CD14-positive monocyte (primary cell): ENCODE measurements at places on chromosomes 11 and 22.

GRCh38 chr11:26322335-26323067 is 9.4 kb upstream of the ANO3 start:
- no peak overlapping the region for H3K4me3 ChIP-seq
- H3K4me1 ChIP-seq: no peaks in the 10 kb centered on the region
- H3K27ac ChIP-seq: no peak overlapping the region
- no peak for DNase-seq

GRCh38 chr11:36600180-36600579 is 2.1 kb upstream of the RAG2 start:
- H3K4me1 ChIP-seq: peaks cover 15% of the 10 kb centered on the region
- DNase-seq: no peak
- H3K36me3 ChIP-seq: no peaks in the 10 kb centered on the region
- no peaks in the 10 kb centered on the region for H3K27me3 ChIP-seq
- no peak overlapping the region for H3K4me3 ChIP-seq

- H3K27ac ChIP-seq: no peak overlapping the region
- no peaks in the 10 kb centered on the region for H3K36me3 ChIP-seq
- DNase-seq: no peak
- H3K27me3 ChIP-seq: no peaks in the 10 kb centered on the region
- H3K4me1 ChIP-seq: no peaks in the 10 kb centered on the region
Observed at GRCh38 chr11:35748644-35749043, 86.1 kb downstream of the TRIM44 start.

- H3K27me3 ChIP-seq: peaks cover 2% of the 10 kb centered on the region
- DNase-seq: no peak
- H3K4me1 ChIP-seq: no peaks in the 10 kb centered on the region
- H3K4me3 ChIP-seq: no peak overlapping the region
- H3K36me3 ChIP-seq: no peaks in the 10 kb centered on the region
Observed at GRCh38 chr11:17651681-17652080, 67.7 kb upstream of the MYOD1 start.

- peaks cover 39% of the 10 kb centered on the region for H3K4me1 ChIP-seq
- H3K36me3 ChIP-seq: peaks cover 24% of the 10 kb centered on the region
- H3K4me3 ChIP-seq: no peak overlapping the region
- no peaks in the 10 kb centered on the region for H3K27me3 ChIP-seq
- no peak overlapping the region for H3K27ac ChIP-seq
Observed at GRCh38 chr11:2522631-2523255, 77.9 kb downstream of the KCNQ1 start.

DNA sequence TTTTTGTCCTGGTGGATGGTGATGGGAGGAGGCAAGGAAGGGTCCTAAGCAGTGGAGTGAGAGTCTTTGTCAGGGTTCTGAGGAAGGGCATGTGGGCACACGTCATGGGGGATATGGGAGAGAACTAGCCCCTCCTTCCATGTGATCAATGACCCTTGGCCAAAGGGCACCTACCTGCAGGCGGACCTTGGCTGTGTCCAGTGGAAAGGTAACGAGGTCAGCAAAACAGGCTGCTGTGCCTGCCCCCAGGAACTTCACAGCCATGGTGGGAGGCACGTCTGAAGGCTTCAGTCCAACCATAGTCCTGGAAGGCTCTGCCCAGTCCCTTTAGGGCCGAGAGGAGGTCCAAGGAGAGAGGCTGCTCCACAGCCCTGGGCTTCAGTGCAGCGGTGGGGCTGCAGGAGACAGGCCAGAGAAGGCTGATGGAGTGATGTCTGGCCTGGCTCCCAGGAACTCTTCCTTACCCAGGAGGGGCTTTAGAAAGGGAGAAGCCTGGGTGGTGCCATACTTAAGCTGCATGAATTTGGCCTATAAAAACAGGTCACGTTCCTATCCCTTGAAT is 2.1 kb downstream of the UCP3 start:
- peaks cover 4% of the 10 kb centered on the region for H3K4me1 ChIP-seq
- peaks cover 21% of the 10 kb centered on the region for H3K36me3 ChIP-seq
- H3K4me3 ChIP-seq: no peak overlapping the region
- no peak overlapping the region for H3K27ac ChIP-seq

DNA sequence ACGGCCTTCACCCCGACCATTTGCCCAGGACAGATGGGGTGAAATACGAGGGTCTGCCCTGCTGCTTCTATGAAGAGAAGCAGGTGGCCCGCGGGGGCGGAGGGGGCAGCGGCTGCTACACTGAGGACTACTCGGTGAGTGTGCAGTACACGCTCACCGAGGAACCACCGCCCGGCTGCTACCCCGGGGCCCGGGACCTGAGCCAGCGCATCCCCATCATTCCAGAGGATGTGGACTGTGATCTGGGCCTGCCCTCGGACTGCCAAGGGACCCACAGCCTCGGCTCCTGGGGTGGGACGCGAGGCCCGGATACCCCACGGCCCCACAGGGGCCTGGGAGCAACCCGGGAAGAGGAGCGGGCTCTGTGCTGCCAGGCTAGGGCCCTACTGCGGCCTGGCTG is 11.2 kb downstream of the C22orf31 start:
- H3K4me3 ChIP-seq: no peak overlapping the region
- H3K36me3 ChIP-seq: no peaks in the 10 kb centered on the region
- H3K27me3 ChIP-seq: no peaks in the 10 kb centered on the region
